ENCODE measurements at places on chromosomes 11 and 22. TPM values are rescaled to one million over a fixed set of nuclear protein-coding genes. Genes with fewer than 3 reads are reported as not detected.

- no peak for DNase-seq
These were observed 18.1 kb downstream of the GLB1L2 start for GRCh38 chr11:134349802-134350355.

WNT7B gene
- polyA plus RNA-seq, result 5.2 TPM

DNA sequence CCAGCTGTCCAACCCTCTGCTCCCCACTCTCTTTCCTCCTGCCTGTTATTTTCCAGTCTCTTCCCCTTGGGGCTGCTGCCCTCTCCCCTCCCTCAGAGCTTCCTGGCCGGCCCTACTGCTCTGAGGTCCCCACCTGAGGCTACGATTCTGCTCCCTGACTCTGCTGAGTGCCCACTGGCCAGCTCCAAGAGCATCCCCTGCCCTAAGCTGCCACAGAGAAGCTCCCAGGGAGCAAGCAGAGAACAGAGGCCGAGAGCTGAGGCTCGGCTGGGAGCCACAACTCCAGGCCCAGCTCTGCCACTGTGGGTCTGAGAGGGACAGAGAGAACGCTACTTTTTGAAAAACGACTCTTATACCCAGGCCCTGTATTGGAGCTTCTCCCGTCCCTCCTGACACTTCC lies 61.1 kb downstream of the CHRDL2 start:
- no peak for DNase-seq

- no peak for DNase-seq
These were observed 52.5 kb downstream of the RRAS2 start for GRCh38 chr11:14306481-14306880.

DNA sequence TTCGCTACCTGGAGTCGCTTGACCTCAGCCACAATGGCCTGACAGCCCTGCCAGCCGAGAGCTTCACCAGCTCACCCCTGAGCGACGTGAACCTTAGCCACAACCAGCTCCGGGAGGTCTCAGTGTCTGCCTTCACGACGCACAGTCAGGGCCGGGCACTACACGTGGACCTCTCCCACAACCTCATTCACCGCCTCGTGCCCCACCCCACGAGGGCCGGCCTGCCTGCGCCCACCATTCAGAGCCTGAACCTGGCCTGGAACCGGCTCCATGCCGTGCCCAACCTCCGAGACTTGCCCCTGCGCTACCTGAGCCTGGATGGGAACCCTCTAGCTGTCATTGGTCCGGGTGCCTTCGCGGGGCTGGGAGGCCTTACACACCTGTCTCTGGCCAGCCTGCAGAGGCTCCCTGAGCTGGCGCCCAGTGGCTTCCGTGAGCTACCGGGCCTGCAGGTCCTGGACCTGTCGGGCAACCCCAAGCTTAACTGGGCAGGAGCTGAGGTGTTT lies 12.8 kb downstream of the TSKU start:
- no peak for DNase-seq

GAB4 gene
- polyA plus RNA-seq, result not detected

DNA sequence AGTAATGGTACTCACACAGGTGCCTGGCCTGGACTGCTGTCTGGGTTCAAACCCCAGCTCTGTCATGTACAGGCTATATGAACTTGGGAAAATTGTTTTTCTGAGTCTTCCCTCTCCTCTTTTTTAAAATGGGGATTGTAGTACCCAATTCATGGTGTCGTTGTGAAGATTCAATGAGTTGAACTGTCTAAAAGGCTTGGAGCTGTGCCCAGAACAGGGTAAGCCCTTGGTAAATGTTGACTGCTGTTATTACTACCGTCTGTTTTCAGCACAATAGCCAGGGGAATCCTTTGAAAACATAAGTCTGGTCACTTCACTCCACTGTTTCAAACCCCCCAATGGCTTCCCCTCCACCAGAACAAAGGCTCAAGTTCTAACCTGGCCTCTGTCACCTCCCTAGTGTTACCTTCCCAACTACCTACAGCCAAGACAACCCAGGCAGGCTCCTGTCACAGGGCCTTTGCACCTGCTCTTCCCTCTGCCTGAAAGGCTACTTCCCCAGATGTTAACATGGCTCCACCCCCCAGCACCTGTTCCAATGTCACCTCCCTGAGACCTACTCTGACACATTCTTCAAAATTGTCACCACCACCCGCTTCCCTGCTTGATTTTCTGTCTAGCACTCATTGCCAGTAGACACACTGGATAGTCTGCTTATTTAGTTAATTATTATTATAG lies 152.8 kb downstream of the CHST1 start:
- no peak for DNase-seq

- DNase-seq, result no peak
These were observed at the start of gene HTATIP2 for GRCh38 chr11:20363500-20364340. TSS of gene HTATIP2 (plus strand) at chr11:20363714. CDS start at chr11:20364238, 524 bp downstream.

MAML2 gene
- polyA plus RNA-seq, result 30.9 TPM

DNA sequence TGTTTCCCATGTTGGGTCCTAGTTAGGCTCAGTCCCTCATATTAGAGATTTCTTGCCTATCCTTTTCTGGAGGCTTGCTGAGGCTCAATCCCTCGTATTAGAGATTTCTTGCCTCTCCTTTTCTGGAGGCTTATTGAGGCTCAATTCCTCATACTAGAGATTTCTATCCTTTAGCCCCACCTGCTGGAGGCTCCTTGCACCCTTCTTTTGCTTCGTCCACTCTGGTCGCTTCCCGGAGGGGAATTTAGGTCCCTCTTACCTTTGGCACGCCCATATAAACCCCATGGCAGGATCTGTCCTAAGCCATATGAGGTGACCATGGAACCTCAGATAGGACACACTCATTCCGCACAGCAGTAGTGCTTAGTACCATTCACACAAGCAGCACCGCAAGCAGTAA lies 15.9 kb downstream of the CYP2D6 start:
- DNase-seq, result no peak

GLB1L2 gene
- polyA plus RNA-seq, result 22.4 TPM

DNA sequence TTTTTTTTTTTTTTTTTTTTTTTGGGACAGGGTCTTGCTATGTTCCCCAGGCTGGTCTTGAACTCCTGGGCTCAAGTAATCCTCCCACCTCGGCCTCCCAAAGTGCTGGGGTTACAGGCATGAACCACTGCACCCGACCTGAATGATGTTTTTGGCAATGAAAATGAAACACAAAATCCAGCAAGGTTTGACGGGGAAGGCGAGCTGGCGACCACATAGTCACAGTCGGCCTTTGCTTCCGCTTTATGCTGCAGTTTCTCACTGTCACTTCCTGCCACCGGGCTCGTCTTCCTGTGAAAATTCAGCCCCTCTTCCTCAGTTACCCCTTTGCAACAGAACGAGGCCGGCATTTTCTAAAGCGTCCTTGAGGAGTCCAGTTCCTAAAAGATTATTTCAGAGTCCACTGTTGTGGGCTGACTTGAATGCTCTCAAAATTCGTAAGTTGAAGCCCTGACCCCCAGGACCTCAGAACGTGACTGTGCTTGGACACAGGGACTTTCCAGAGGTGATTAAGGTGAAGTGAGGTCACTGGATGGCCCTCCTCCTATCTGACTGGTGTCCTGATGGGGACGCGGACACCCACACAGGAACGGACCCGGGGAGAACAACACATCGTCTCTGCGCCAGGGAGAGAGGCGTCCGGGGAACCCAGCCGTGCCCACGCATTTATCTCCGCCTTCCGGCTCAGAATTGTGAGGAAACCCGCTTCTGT lies 2.9 kb upstream of the BID start:
- DNase-seq, result no peak

SLC35F2 gene
- polyA plus RNA-seq, result 16.1 TPM

SYT12 gene
- polyA plus RNA-seq, result 0.21 TPM

GRCh38 chr11:20156280-20156875 lies 3.9 kb downstream of the DBX1 start:
- no peak for DNase-seq

GRCh38 chr11:133500435-133500834 lies 31.9 kb downstream of the OPCML start:
- DNase-seq, result no peak
